HS-5 (cell line): ENCODE measurements at places on chromosomes 1 and 21.
A peak's percentile ranks its signal among the peaks of the same experiment; 100 is the strongest.

DNA sequence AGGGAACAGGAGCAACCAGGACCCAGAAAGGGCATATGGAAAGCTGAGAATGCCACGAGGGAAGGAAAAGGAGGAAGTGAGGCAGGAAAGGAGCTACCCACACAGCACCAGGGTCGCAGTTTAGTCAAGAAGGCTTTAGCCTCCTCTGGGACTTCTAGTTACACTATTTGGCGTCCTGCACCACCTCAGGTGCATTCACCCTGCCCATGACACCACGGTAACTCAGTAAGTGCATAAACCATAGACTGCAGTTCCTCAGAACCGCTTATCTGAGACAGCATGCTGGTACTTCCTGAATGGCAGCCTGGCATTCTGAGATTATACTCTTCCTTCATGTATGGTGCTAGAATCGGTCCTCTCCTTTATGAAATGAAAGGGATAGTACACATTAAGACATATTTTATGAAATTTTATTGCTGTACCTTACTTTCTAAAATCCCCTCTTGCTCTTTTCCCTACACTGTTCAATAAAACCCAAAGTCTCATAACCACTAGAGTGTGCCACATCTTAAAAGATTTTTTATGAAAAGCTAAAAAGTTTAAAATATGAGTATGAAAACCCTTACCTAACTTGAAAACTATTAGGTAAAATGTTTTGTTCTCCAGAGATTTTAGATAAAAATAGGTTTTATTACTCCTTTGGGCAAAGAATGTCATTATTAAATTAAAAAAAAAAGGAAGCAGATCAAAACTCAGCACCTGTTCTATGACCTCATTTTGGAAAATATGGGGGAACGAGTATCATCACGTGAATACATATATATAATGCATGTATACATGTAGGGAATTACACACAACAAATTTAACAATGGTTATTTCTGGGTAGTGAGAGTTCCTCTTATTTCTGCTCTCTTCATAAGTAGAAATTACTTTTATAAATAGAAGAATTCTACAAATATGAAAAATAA is 67.3 kb downstream of the VAV3 start:
- DNase-seq = no peak

- DNase-seq = no peak
These were observed 33.6 kb downstream of the SOAT1 start for GRCh38 chr1:179327196-179327595.

- DNase-seq = peak; percentile 22
These were observed at the start of gene PTPRF for GRCh38 chr1:43530483-43531106. PTPRF (plus strand) TSS chr1:43530883; CDS start chr1:43545076, 14,193 bp downstream.

- no peak for DNase-seq
These were observed 26.3 kb downstream of the CCDC185 start for GRCh38 chr1:223419561-223419960.

DNA sequence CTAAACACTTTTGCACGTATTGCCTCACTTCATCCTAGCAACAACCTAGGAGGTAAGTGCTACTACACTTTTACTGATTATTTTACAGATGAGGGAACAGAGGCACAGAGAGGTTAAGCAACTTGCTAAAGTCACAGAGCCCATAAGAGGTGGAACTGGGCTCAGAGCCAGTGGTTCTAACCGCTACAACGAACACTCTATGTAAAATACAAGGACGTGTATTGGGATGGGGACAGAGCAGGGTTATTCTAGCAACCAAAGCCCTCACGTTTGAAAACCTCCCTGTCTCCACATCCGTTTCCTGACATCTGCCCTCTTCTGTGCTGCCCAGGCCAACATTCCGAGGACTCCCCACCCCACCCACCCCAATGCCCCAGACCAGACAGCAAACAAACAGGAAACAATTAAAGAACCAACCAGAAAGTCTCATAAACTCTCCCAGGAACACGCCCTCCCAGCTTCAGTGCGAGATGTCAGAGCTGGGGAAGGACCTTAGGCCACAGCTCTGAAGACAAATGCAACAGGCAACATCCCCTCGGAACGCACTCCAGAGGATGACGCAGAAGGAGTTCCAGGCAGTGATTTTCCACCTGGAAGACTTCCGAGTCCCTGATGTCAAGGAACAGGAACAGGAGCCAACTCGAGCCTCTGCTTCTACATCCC is 41.1 kb downstream of the GLIS1 start:
- no peak for DNase-seq

DNA sequence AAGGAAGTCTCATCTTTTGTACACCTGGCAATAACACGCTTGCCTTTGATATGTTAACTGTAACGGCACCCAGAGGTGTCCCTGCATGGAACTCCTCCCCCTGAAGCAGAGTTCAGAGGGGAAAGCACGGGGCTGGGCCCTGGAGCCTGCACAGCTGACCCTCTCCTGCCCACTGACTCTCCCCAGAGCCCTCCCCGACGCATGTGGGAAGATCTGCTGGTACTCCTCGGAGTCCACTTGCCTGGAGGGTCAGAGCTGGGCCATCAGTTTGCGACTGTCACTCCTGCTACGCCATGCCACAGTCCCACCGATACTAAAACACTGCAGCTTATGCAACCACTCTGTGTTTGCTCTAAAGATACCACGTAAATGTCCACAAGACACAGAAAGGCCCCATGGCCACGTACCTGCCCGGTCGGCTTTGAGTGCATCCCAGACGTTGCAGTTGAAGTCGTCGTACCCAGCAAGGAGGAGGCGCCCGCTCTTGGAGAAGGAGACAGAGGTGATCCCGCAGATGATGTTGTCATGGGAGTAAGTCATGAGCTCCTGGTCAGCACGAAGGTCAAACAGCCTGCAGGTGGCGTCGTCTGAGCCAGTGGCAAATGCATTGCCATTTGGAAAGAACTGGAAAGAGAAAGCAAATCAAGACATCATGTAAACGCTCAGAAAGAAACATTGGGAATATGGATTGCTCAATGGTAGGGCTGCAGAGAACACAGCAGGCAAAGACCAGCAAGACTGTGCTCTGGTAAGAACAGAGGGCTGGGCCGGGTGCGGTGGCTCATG is 10.6 kb upstream of the NADK start:
- no peak for DNase-seq
